ENCODE measurements at places on chromosomes 6 and 20.

GRCh38 chr6:105680131-105680530 is 277.2 kb upstream of the PREP start:
- no peak for DNase-seq

DNA sequence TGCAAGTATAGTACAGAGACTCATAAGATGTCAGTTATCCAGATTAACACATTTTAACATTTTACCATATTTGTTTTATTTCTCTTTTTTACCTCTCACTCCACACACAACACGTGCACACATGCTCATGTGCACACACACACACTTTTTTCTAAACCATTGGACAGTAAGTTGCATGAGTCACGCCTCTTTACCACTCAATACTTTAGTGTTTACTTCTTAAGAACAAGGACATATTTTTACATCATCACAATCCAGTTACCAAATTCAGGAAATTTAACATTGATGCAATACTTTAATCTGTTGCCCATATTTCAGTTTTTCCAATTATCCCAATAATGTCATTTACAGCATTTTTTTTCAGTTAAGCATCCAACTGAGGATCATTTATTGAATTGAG is 109.0 kb downstream of the RIN2 start:
- peak; percentile 67 for DNase-seq

DNA sequence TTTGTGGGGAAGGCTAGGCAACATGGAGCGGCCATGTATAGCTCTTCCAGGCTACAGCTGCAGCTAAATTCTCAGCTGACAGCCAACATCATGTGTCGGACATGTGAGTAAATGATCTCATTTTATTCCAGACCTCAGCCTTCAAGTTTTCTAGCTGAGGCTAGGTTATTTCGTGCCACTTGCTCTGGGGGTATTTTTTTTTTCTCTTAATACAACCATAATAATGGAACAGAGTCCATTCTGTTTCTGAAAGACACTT is 573.5 kb downstream of the CD109 start:
- no peak for DNase-seq

GRCh38 chr6:70860045-70860444 is 96.8 kb downstream of the B3GAT2 start:
- DNase-seq = no peak

DNA sequence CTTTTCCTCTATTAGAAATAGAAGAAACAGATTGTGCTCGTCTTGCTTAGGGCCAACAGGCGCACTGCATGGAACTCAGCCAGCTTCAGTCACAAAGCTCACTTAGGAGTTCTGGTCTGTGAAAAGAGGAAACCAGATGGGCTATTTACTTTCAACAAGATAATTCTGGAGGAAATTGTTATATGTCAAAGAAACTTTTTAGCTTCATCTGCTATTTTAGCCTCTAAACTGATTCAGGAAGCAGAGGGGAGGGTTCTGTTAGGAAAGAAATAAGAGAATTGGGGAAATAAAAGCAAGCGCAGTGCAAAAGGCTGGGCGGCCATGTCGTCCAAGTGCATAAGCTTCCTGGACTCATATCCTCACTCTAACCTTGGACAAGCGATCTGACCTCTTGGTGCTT is 21.3 kb downstream of the PRKN start:
- DNase-seq = peak; percentile 8

GRCh38 chr20:37383229-37383989 is 37.5 kb downstream of the SRC start:
- no peak for DNase-seq

DNA sequence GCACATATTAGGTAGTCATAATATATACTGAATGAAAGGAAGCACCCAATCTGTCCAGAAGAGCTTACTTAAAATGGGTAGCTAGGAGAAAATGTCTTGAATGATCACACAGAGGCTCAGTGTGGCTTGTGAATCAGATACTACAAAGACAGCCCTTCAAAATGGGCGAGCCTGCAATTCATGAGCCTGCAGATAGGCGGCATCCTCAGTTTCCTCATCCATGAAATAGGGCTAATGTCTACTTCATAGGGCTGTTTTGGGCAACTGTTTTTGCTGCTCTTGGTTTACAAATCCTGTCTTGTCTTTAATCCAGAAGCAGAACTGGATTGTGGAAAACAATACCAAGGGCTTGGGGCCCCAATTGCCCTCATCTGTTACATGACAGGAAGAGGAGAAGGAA is 129.3 kb upstream of the KCNK16 start:
- no peak for DNase-seq

GRCh38 chr6:66970373-66970772 is 1263.3 kb upstream of the EYS start:
- peak; percentile 45 for DNase-seq
